ENCODE measurements at places on chromosomes 3 and 15.
A peak's percentile ranks its signal among the peaks of the same experiment; 100 is the strongest.

DNA sequence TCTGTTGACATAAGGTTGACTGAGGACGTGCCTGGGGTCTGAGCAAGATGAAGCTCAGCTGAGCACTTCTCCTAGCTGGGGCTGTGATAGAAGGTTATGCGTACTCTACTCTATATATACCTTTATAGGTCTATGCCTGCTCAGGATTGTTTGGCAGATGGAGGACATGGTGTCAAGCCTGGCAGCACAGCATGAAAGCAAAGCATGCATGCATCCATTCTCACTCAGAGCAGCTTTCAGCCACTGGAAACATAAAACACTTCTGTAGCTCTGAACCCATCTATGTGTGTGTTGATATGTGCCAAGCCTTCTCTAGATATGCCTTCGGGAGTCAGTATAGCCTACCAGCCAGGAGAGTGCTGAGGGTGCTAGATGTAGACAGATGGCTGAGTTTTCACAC lies 142.3 kb upstream of the NUDT16 start:
- no peak for DNase-seq

DNA sequence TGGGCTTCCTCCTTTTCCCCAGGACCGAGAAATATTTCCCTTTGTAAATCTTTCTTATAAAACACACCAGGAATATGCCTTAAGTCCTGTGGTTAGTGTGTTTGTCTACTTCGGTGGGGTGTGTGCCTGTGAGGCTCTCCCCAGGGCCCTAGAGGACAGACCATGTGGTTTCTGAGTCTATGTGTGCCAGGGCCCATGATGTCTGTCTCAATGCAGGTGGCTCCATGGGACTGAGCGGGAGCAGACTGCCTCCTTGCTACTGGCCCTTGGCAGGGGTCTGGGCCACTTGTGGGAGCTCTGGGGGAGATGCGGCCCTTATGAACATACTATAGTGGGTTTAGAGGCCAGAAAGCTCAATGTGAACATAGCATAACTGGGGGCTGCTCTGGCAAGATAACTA lies 37.6 kb downstream of the SCN5A start:
- DNase-seq, result peak; percentile 78

DNA sequence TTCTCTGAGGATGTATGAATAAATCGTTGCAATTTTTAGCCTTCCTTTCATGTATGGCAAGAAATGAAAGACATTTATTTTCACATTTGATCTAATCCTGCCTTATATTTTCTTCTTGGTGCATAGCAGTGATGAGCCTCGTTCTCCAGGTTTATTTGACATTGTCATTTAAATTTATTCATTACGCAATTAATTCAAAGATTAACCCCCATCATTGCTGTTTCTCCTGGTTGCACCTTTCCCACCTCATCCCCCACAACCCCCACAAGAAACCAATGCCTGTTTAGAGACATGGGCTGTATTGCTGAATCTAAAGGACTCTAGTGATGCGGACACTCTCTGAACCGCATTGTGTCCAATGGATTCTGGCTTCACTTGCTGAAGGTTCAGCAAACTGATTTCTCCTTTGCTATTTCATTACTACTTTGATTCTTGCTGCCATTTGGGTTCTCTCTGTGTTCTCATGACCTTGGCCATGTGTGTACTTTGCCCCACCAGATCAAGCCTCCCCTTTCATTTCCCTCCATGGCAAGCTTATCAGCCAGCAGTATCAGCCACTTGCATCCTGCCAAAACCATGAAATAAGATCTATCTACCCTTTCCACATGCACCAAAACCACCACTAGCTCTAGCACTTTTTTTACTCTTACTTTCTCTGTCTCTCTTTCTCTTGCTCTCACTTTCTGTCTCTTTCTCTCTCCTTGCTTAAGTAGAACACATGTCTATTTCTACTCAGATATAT lies 382.7 kb downstream of the GBE1 start:
- DNase-seq, result no peak

DNA sequence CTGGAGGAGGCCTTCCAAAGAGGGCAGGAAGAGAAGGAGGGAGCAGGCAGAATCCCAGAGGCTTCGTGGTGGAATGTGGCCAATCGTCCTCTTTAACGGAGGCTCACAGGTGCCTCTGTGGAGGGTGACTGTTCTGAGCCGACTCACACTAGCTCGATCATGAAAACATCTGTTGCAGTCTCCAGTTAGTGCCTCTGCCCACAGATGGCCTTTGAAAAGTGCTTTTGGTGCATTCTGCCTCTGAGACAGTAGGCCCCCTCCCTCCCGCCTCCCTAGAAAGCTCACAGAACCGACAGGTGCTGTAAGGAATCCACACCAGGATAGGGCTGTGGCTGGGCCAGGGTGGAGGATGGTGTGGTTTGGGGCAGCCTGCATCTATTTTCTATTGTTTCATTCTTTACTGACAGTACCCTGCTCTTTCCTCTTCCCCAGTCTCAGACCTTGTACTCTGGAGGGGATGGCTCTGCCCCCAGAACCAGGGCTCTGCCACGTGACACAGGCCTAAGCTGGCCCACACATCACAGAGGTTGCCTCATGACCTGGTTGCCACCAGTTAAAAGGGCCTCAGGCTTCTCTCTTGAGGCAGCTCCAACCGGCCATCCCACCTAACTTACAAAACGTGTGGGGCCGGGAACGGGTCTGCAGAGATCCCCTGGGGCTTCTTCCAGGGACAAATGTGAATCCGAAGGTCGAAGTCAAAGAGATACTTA lies 27.2 kb upstream of the PIGZ start:
- DNase-seq, result no peak

DNA sequence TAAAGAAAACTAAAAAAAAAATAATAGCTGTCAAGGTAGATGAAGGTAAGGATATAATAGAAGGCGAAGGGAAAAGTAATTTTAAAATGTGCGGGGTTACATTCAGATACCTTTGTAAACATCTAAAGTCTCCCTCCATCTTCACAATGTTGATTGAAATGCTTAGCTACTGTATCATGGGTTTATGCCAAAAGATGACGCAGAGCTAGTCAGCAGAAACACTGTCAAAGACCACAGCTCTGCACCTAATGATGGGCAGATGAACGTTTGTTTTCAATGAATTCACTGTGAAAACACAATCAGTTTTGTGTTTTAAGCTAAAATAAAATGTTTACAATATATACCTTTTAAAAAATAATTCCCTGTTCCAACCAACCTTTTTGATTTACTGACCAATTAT lies 61.2 kb downstream of the RFTN1 start:
- no peak for DNase-seq

DNA sequence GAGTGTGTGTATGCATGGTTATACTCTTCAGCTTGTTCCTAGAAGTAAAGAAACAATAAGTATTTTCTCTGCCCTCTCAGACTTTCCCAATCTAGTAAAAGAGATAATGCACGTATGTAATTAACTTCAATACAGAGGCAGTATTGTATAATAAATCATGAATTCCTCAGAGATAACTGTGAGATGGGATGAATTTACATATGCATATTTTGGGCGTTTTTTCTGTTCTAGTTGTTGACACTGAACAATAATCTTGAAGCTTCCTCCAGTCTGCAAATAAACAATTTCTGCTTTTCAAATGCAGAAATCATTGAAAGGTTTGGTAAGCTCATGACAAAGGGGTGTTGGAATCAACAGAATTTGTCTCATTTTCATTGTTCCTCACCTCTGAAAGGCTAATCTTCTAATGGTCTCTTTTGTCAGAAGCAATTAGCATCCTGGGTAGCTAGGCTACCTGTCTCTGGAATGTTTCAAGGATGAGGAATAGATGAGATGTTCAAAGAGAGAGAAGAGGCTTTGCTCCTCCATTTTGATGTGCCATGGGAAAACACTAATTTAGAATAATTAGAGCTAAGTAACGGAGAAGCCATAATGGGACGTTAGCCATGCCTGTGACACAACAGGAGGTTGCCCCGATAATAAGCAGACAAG lies 43.3 kb upstream of the SIAH2 start:
- DNase-seq, result no peak

- DNase-seq, result no peak
Observed at GRCh38 chr3:193145248-193145647, 95.8 kb upstream of the PLAAT1 start.

DNA sequence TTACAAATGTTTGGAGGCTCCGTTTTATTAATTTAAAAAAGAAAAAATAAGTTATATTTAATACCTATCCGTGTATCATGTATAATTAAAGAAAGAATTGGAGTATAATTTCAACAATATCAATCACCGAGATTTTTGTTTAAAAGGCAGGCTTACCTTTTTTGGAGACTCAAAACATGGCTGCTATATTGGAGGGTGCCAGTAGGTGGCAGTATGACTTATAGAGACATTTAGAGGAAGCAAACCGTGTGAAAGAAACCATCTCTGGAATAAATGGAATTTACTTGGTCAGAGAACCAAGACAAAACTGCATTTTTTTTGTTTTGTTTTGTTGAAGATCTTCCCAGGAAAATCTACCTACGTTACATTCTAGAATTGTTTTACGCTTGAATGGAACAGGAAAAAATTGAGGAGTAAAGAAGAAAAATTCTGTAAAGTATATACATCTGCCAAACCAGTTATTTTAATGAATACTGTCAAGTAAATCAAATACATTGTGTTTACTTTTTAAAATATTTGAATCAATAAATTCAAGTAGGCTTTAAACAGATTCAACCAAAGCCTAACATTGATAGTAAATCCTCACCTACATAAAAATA lies 802.6 kb upstream of the ALCAM start:
- no peak for DNase-seq

- no peak for DNase-seq
Observed at GRCh38 chr3:55611121-55611520, 124.0 kb upstream of the WNT5A start.

- no peak for DNase-seq
Observed at GRCh38 chr3:62939707-62940106, 64.5 kb upstream of the CADPS start.

DNA sequence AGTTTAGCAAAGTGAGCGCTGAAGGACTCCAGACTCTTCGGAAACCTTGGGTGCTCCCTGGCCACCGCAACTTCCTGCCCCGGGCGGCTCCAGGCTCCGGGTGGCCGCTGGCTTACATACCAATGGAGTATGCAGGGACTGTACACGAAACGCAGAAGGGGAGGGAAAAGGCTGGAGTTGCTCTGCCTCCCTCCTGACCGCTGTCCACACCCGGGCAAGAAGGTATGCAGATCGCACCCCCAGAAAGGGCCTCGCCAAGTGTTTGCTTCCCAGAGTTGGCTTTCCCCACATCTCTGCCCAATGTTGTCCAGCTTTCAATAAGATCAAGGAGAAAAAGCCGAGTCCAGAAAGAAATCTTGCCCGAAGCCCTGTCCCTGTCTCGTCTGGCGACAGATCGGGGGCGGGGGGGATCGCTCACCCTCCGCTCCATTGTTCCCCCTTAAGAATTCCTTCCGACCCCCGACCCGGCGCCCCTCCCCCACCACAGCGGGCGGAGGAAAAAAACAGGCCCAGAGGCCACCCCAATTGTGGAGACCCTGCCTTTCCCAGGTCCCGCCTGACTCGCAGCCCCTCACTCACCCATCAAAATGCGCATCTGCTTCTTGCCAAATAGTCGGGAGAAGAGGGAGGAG lies 533 bp downstream of the ARF4 start:
- DNase-seq, result peak; percentile 91

- no peak for DNase-seq
Observed at GRCh38 chr3:29333576-29333975, 52.7 kb downstream of the RBMS3 start.

DNA sequence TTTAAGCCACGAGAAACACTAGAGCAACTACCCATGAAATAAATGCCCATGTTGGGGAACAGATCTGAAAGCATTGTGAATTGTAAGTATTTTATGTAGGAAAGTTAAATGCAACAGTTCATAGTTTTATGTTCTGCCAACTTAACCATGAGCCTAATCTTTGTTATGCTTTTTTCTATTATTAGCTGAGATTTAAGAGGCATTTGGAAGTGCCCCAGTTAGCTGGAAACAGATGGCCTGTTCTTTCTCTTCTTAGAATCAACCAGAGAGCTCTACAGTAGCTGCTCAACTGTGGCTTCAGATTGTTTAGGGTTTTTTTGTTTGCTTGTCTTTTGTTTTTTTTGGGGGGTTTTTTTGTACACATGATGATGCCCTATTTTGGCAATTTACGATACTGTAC lies 284.4 kb downstream of the KCNH8 start:
- DNase-seq, result no peak

GRCh38 chr3:64475037-64475436 lies 212.8 kb downstream of the ADAMTS9 start:
- DNase-seq, result no peak

- DNase-seq, result no peak
Observed at GRCh38 chr15:46786590-46787285, 930.6 kb upstream of the SEMA6D start.

- no peak for DNase-seq
Observed at GRCh38 chr15:88388686-88389085, 78.5 kb downstream of the MRPL46 start.
